ENCODE measurements at places on chromosomes 2 and 18.

GRCh38 chr2:11012131-11012693, 100.5 kb downstream of the KCNF1 start:
- no peak for DNase-seq

- DNase-seq: no peak
Observed at GRCh38 chr2:172552547-172553291, 3.2 kb upstream of the PDK1 start.

DNA sequence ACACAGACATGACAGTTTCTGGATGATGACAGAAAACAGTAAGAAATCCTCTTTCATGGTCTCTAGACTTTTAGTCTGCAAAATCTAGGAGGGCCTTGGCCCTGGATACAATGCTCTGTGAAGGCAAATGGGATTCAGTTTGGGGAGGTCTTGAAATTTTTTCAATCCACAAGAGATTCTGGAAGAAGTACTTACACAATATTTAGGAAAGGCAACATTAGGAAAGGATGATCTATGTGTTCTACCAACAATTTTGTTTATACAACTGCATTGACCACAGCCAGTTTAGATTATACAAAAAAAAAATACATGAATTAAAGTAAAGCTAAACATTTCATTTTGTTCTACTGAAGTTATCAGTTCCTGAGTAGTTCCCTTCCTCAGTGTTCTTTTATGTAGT, 208.0 kb downstream of the SRBD1 start:
- DNase-seq: no peak

GRCh38 chr2:134454426-134454825, 200.6 kb downstream of the MGAT5 start:
- no peak for DNase-seq

DNA sequence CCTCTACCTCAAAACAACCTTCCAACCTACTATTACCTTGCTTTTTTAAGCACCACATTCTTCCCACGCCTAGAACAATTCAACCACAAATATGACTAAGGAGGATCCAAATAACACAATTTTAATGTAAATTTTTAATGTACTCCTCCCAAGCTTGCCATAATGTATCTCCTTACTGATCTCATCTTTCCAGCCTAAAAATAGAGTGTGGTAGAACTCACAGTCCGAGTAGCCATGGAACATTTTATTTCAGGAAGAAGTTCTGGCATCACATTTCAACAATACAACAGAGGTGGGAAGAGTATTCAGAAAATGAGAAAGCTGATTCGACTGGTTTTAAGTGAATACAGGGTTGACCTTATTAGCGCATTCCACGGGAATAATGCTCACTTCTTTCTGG, 15.4 kb downstream of the FEZ2 start:
- DNase-seq: no peak

- no peak for DNase-seq
Observed at GRCh38 chr18:50161597-50162205, 33.2 kb downstream of the MYO5B start.
